ENCODE measurements at places on chromosomes 4 and X.

DNA sequence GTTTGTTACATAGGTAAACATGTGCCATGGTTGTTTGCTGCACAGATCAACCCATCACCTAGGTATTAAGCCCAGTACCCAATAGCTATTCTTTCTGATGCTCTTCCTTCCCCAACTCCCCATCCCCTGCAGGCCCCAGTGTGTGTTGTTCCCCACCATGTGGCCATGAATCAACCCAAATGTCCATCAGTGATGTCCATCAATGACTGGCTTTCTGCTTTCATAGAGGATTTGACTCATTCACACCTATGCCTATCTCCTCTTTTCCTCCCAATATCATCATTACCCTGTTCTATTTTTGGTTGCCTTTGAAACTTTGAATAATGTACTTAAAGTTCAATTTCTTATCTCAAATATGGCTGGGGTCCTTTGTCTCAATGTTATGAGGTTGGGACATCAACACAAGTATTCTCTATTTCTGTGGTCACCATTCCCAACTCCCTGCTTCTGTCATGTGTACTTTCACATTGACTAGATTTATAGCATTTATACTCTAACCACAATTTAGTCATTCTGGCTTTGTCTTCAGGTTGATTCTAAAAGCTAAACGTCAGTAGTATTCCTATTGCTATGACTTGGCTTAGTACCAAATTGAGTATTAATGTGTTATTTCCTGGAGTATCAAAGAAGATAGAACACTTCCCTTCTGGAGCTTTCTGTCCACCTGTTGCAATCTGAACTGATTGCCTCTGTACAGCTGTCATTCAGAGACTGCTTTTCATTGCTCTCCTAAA lies 107.2 kb downstream of the TAB3 start:
- no peak for DNase-seq

DNA sequence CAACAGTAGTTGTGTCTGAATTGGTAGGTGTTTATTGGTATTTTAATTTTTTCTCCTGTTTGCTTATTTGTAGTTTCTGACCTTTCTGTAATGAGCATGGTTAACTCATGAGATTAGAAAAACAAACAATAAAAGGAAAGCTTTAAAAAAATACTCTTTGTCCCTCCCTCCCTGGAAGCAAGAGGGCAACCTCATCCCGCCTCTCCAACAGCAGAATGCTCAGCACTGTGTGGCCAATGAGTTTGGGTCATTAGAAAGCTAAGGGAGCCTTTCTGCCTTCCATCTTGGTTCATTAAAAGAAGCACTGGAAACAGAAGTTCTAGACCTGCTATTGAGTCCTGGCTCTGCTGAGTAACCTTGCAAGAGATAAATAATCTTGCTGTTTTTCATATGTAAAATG lies 33.9 kb downstream of the TRPC5 start:
- no peak for DNase-seq

DNA sequence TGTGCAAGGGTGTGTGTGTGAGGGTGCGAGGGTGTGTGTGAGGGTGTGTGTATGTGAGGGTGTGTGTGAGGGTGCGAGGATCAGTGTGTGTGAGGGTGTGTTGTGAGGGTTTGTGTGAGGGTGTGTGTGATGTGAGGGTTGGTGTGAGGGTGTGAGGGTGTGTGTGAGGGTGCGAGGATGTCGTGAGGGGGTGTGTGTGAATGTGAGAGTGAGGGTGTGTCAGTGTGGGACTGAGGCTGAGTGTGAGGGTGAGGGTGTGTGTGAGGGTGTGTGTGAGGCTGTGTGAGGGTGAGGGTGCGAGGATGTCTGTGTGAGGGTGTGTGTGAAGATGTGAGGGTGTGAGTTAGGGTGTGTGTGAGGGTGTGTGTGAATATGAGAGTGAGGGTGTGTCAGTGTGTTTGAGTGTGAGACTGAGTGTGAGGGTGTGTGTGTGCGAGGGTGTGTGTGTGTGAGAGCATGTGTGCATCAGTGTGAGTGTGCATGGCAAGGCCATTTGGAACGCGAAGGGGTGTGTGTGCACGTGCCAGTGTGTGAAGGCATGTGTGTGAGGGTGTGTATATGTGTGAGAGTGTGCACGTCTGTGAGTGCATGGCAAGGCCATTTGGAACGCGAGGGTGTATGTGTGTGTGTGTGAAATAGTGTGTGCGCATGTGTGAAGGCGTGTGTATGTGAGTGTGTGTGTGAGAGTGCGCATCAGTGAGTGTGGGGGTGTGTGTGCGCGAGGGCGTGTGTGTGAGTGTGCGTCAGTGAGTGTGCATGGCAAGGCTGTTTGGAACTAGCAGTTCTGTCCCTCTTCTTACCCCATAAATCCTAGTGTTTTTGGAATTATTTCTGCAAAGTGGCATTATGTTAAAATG lies 69.8 kb downstream of the RGS12 start:
- no peak for DNase-seq

DNA sequence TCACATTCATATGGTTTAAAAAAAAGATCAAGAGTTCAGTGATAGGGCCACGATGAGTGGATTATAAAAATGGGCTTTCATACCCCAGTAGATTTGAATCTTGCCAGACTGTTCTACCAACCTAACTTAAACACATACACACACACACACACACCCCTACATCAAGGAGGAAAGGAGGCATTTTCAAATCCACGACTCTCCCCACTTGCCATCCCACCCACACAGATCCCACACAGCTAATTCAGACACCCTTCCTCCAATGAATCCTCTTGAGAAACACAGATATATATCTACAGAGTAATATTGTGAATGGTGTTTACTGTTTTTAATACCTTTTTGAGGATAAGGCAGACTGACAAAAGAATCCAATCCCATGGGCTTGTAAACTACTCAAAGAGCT lies 16.8 kb downstream of the SUPT20HL1 start:
- DNase-seq, result no peak

DNA sequence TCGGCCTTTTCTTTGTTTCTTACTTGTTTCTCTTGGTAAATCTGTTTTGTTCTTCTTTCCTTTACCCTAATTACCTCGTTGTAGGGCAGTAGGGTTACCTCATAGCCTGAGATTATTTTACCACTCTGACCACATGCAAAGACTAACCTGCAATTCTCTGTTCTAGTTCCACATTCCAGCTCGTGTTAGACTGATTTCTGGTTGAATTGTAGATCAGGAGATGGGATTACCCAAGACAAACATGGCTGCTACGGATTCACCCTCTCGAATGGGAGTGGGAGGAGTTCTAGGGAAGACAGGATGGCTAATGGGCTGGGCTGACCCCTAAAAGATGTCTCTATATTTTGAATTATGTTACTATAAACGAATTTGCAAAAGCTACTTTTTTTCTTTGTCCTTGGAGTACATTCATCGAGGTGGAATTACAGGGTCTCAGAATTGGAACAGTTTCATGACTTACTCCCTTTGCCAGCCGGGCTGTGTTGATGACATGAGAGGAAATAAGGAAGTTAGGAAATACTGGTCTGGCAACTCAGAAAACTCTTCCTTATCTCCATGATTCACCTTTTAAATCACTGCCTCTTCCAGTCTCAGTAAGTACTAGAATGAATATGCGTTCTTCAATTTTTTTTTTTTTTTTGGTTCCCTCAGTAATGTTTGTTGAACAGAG lies 36.7 kb upstream of the FBXW7 start:
- DNase-seq, result no peak

DNA sequence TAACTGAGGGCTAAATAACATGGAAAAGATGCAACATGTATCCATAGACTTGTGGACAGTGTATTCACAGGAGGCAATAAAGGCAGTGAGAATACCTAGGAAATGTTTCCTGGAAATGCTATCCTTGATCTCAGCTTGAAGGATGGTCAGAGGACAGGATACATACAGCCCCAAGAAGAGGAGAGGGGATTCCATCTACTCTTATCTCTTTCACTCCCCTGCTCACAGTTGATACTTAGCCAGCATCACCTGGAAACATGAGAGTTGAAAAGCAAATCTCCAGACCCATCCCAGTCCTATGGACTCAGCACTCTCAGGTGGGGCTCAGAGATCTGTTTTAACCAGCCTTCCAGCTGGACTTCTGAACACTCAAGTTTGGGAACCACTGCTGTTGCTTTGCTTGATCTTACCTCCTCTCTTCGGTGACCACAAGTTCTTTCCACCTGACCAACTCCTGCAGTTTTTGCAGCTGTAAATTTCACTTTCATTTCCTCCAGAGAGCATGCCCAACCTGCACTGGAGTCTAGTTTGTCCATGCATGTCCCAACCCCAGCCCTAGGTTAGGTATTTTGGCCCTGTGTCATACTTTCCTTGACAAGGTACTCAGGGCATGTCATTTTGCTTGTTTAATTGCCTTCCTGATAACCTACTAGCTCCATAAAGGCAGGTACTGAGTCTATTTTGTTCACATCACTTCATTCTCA lies 10.4 kb downstream of the RELL1 start:
- DNase-seq, result no peak

- no peak for DNase-seq
Measured at GRCh38 chrX:121050781-121051180, 3.4 kb downstream of the GLUD2 start.

DNA sequence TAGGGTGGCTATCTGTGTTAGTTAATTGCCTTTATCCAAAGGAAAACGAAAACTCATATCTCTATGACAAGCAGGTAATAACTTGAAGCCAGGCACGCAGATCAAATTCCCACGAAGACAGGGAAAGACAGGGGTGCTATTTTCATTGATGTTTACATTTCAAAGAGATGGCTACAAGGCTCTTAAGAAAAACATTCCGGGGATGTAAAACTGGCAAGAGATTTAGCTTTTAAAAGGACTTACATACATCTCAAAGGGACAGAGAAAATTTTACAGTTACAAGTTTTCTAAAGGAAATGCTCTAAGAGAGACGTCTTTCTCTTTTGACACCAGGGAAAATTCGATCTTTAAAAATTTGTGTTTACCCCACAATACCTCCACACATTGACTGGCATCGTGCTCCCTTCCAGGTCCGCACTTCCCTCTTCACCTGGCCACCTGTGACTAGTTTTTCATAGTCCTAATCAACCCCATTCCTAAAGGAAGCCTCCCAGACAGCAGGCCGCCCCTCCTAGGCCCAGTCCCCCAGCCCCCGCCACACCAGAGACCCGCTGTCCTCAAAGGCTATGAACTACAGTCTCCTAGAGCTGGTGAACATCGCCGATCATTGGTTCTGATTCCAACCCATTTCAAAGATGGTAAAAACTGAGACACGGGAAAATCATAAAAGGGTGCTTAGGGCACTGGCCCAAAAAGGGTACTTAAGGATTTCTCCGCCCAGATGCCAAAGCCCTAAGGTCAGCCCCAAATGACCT lies 649 bp upstream of the ARAF start:
- DNase-seq, result no peak

DNA sequence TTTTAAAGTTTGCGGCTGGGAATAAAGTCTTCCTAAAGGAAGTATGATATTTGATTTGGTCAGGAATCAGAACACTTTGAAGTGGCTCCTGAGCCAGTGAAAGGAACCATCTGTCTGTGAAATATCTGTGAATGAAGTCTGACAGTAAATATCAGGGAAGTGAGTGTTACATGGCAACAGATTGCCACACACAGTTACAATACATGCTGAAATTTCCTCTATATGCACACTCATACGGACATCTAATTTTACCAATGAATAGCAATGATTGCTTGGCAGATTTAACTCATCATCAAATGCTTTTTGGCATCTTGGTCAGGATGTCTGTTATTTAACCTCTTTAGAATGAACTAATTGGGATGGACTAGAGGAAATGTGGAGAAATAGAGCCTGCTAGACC lies 1023.8 kb downstream of the FAT4 start:
- DNase-seq, result peak; percentile 31

GRCh38 chr4:33411182-33411581 lies 2691.0 kb downstream of the PCDH7 start:
- no peak for DNase-seq

DNA sequence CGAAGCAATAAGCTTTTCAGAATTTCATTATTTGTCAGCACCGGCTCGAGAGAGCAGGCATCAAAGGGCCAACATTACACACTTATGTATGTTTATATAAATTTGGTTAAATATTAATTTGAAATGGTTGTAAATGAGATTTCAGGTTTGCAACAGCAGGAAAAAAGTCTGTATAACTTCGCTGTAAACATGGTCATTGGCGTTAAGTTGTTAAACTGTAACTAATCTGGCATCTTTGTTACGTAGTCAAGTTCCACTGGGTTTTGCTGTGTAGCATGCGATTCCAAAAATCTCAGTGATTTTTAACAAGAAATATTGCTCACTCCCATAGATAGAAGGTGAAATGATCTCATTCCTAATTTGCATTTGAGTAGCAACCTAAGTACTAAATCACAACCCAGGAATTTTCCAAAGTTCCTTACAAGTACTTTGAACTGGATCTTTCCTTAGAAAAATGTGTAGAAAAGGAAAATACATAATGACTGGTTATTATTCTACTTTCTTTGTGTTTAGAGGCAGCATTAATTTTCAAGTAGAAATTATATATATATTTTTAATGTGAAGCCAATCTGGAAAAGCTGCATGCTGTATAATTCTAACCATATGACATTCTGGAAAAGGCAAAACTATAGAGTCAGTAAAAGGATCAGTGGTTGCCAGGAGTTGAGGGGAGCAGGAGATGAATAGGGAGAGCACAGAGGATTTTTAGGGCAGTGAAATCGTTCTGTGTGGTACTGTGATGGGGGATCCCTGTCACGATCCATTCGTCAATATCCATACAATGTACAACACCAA lies 222.1 kb downstream of the CBR4 start:
- no peak for DNase-seq

- DNase-seq, result no peak
Measured at GRCh38 chrX:55489314-55490009, at the start of gene USP51. Gene USP51, minus strand, starts transcription at chrX:55489848. Its CDS starts 909 bp downstream, at chrX:55488939.

DNA sequence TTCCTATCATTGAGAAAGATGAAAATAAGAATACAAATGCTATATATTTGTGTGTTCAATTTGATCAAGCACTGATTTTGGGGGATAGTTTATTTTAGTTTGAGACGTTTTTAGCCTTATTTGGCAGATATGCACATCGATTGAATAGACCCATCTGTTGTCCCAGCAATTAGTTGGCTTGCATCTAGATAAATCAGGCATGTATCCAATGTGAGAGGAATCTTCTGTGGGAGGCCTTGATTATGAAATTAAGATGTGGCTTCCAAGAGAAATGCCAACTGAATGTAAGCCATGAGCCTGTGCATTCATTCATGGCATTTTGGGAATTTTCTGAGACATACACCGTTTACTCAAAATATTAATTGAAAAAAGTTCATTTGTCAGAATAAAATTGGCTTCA lies 623.1 kb downstream of the TECRL start:
- DNase-seq, result no peak

DNA sequence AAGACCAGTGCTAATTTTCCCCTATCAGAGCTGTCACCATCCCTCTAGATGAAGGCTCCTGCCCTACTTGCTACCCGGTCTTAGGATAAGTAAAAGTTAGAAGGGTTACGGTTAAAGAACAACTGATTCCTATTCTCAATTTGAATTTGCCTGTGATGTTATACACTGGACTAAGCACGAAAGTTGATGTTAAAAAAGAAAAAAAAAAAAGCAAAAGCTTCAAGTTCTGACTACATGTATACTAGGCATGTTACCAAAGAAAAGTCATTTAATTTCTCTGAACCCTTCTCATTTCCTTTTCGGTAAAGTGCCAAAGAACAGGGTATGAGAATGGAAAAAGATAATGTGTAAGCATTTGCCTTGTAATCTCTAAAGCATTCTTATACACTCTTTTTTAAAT lies 1.4 kb upstream of the PPID start:
- DNase-seq, result no peak

All from retina (tissue), 1 donor.